ENCODE measurements at places on chromosomes 2 and 18. TPM values are rescaled to one million over a fixed set of nuclear protein-coding genes. Genes with fewer than 3 reads are reported as not detected.

DNA sequence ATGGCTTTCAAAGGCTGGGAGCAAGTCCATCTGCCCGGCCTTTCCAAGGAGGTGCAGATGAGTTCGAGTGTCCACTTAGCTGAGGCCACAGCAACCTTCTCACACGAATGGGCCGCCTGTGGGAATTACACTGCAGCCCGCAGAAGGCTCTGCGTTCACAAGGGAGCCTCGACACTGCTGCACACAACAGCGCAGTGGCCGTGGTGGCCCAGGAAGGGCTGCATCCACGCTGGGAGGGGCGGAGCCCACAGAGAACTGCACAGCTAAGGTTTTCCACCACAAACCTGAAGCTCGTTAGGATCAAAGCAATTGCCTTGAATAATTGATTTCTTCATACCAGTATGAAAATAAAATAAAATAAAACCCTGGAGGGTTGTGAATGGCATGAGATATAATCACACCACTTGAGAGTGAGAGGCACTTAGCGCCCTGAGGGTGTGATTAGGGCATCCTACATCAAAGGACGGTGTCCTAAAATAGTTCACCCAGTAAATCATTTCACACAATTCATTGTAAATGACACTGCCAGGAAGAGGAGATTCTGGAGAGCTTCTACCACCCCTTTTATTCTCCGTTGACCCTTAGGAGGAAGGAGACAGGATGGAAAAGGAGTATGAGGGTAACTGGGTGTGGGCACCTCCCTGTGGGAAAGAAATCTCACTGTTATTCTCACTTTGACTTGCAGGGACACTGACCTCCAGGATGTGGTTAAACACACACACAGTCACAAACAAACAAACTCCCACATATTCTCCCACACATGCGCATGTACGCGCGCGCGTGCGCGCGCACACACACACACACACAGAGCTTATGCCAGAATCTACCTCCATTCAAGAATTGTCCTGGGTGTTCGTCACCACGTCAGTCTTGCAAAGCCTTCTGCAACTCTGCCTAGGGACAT lies 256.6 kb upstream of the ID2 start:
- no peak for DNase-seq

- DNase-seq: no peak
Measured at GRCh38 chr2:85590950-85591349, 4.6 kb upstream of the RNF181 start.

DNA sequence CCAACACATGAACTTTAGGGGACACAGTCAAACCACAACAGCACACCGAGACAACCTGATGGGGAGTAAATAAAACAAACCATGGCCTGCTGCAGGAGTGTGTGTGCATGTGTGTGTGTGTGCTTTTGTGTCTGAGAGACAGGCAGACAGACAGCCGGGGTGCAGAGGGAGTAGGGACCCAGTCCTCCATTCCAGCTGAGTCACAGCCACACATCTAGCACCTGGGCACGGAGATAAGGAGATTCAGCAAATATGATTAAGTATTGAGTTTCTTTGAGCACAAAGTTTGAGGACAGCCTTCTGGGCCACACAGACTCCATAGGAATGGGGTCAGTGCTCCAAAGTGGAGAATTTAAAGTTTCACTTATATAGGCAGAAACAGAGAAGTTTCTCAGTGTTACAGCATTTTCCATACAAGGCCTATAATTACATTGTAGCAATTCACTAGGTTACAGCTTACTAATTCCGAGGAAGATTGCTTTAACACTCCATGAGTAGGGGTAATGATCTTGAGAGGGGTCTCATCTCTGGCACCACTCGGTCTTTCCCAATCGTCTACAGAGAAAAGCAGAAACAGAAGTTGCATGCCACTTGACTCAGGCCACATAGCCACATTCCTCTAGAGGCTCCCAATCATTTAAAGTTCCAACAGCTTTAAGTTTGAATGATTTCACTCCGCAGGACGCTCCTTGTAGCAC lies 30.8 kb upstream of the PRLH start:
- DNase-seq: no peak

TMEM200C gene
- total RNA-seq: 0.24 TPM

EPAS1 gene
- 200 TPM for total RNA-seq

C2orf15 gene
- total RNA-seq: 0.22 TPM
